CD4-positive, alpha-beta T cell treated with Interleukin-21 for 1 hour (primary cell): ENCODE measurements at places on chromosomes 2 and 18.

DNA sequence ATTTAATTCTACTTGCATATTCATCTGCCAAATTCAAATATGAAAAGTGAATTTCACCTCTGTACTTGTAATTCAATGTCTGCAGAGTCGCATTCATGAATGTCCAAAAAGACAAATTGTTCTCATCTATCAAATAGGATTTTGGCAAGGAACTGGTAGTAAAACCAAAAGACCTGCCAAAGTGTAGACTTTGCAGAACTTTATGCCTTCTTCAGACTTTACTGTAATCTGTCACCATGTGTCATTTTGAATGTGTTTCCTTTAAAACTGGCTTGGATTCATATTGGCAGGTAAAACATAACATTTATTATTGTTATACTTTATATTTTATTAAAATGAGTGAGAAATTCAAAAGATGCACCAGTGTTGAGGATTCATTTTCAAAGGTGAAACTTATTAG, 701.9 kb upstream of the LINC00305 start:
- no peak for DNase-seq

- DNase-seq: no peak
Measured at GRCh38 chr2:41337956-41338355, 709.9 kb upstream of the PKDCC start.

GRCh38 chr2:45879406-45879805, 227.9 kb downstream of the PRKCE start:
- no peak for DNase-seq

GRCh38 chr2:225650041-225650440, 250.5 kb downstream of the NYAP2 start:
- DNase-seq: no peak

GRCh38 chr2:27903649-27904404, 13.3 kb downstream of the BABAM2 start:
- DNase-seq: no peak

- no peak for DNase-seq
Measured at GRCh38 chr2:189129971-189130370, 49.6 kb downstream of the COL5A2 start.

GRCh38 chr2:32901313-32901712, 45.4 kb upstream of the LTBP1 start:
- no peak for DNase-seq

- no peak for DNase-seq
Measured at GRCh38 chr18:11322006-11322405, 172.6 kb upstream of the PIEZO2 start.

GRCh38 chr2:233468741-233469110, 97.9 kb downstream of the USP40 start:
- DNase-seq: no peak

DNA sequence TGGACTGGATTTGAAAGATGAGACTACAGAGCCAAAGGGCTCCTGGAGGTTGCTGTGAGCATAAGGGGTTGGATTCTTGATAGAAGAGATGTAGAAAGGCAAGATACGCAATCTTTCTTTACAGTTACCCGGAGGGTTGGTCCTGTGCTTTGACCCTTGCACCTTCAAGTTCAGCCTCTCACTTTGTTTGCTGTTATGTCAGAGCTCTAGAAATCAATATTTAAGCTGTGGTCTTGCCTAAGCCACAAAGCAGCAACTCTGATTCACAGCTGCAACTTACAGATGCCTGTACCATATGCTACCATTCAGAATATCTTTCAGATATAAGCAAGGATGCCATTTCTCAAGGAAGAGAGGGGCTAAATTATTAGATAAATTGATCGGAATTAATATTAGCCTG, 943.1 kb upstream of the LRRTM1 start:
- DNase-seq: no peak

DNA sequence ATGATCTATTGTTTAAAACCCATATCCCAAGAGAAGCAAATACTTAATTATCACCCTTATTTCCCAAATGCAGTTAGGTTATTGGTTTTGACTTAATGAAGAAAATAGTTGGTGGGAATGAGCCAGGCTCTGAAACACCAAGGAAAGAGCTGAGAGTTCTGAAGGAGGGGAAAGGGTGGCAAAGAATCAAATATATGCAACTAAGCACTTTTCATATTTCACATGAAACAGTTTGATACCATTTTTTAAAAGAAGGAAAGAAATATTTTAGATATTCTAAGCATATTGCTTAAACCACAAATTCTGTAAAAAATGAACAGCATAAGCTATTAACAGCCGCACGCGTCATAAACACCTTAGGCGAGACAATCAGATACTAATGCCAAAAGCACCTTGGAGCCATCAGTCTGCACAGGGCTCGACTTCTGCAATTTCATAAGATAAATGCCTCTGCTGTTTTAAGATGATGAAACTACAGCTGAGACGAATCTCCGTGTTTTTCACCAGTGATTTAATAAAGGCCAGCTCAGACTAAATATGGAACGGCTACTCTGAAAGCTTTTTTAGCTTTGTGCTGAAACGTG, 371.7 kb downstream of the EN1 start:
- DNase-seq: no peak

GRCh38 chr2:70233926-70234325, 14.5 kb downstream of the TIA1 start:
- no peak for DNase-seq

- peak; percentile 28 for DNase-seq
Measured at GRCh38 chr2:196337208-196337953, 166.0 kb upstream of the STK17B start.

DNA sequence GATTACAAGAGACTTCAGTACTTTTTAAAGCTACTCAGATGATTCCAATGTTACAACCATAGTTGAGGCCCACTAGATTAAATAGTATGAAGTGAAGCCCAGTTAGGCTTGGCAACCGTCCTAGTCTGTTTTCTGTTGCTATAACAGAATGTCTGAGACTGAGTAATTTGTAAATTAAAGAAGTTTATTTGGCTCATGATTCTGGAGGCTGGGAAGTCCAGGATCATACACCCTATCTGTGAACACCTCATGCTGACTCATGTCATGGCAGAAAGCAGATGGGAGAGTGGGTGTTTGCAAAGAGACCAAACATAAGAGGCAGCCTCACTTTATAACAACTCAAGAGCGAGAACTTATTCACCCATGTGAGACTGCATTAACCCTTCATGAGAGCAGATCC, 63.1 kb downstream of the CCDC150 start:
- DNase-seq: no peak

- DNase-seq: no peak
Measured at GRCh38 chr18:75261430-75262223, 51.0 kb downstream of the TSHZ1 start.

DNA sequence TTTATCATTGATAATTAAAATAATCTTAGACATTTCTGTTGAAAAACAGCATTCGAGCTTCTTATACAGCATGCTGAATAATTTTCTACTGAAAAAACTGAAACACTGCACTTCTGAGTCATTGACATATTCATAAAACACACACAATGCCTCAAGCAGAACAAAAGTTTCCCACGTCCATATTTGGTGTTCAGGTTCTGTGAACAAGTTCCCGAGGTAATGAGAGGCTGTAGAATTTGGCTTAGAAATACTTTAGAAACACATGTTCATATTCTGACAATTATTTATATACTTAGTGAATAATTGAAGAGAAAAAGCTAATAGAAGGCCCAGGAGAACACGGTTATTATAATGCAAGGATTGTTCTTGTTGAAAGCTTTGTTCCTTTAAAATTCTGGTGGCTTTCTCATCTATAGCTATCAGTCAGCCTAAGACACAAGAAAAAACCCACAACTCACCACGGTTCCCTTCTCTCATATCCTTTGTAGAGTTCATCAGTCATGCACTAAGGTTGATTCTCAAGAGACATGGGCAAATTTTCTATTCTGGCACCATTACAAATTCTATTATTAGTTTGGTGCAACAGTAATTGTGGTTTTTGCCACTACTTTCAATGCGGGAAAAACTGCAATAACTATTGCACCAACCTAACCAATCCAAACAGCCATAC, 194.4 kb downstream of the TMX3 start:
- DNase-seq: no peak

DNA sequence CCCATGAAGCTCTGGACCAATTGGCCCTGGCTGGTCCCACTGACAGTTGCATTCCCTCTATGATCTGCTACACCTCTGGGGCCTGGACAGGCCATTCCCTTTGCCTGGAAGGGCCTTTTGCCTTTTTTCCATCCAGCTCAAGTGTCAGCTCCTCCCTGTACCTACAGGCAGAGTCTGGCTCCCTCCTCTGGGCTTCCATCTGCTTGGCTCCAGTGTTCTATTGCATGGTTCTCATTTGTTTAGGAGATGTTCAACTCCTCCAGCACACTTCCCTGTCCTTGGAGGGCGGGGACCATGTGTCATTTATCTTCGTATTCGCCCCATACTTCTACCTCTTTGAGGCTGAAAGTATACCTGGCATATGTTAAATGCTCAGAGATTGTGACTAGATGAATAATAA, 61.1 kb downstream of the PRKCE start:
- no peak for DNase-seq

GRCh38 chr2:85085563-85085962, 47.6 kb upstream of the TCF7L1 start:
- no peak for DNase-seq

DNA sequence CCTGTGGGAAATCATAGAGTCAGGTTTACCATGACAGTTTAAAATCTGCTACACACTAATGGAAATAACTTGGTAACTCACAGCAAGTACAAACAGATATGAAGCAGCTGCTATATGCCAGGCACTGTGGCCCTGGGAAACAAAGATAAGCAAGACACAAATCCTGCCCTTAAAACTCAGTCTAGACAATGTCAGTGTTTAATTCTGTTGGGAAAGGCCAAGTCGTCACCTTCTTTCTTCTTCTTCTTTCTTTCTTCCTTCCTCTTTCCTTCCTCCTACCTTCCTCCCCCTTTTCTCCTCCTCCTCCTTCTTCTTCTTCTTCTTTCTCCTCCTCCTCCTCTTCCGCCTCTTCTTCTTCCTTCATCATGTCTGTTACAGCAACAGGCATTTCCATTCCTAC, 26.8 kb downstream of the PLEK start:
- no peak for DNase-seq

DNA sequence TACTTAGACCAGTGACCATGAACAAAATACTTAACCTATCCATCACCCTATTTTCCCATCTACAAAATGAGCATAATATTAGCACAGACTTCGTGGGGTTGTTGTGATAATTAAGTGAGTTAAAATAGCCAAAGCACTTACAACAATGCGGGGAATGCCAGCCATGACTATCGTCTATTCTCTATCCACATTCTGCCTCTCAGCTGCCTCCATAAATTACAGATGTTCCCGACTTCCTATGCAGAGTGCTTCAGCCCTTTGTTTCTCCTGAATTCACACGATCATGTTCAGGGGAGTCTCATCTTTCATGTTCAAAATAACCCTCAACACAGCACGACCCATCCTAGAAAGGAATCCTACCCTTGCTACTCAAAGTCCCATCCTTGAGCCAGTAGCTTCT, 211.6 kb downstream of the EN1 start:
- no peak for DNase-seq

DNA sequence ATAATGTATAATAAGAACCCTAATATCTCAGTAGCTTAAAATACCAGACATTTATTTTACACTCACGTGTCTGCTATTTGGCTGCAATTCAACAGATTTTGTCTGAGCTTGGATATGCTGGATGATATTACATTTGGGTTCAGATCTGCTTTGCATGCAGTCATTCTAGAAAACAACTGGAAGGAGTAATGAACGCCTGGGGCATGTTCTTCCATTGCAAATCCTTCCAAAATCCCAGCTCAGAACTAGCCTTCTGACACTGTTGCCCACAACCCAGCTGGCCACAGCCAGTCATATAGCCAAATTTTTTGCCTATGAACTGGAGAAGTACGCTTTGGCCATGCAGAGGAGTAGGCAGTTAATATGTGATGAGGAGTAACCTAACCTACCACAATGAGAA, 597.8 kb upstream of the VRK2 start:
- DNase-seq: no peak

DNA sequence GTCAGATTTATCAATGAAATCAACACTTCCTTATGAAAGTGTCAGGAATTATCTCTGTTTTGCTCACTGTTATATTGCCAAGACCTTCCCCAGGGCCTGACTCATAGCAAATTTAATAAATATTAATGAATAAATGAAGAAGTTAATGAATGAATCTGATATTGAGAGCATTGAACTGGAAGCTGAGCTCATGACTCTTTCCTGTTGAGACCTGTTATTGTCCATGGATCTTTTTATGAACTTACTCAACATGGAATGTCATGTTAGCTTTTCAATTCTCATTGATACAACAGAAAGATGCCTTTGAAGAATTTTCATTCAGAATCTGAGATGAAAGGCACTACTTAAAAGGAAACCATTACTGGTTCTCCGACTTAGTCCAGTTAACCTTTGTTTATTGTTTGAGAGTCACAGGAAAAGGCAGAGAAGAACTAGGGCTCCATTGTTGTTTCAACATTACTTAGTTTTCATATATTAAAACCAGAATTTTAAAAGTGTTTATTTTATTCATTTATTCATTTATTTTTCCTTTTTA, 90.4 kb upstream of the UNC80 start:
- no peak for DNase-seq

GRCh38 chr2:2020897-2021296, 276.6 kb upstream of the PXDN start:
- no peak for DNase-seq

DNA sequence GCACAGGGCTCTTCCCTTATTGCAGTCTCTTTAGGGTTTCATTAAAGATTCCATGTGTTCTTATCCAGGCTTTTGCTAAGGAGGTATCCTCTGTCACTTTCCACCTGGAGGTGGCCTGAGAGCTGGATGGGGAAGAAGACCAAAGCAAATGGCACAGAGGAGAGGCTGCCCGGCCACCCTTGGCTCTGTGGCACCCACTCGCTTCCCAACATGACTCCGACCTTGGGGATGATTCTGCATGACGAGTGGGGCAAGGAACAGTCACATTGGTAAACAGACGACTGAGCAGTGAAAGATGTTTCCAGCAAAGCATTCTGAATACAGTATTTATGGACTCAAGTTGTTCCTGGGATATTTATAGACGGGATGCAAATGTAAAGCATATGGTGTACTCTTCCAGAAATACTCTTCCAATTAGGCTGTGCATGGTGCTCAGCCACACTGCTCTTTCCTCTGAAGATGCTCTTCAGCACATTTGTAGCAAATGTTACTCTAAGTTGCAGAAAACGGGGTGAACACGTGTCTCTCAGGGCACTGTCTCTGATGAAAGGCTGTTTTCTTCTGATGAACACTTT, 377.1 kb upstream of the HS6ST1 start:
- DNase-seq: no peak

GRCh38 chr2:201887773-201888425, 81.6 kb downstream of the CDK15 start:
- no peak for DNase-seq

- peak; percentile 82 for DNase-seq
Measured at GRCh38 chr2:191691016-191691735, 13.2 kb downstream of the NABP1 start.

GRCh38 chr2:39121523-39122063, 742 bp upstream of the SOS1 start:
- DNase-seq: peak; percentile 28

- peak; percentile 68 for DNase-seq
Measured at GRCh38 chr2:11829324-11829946, 83.0 kb downstream of the LPIN1 start.
